Left ventricle myocardium inferior (tissue), 1 donor: ENCODE measurements at places on chromosomes 3 and 15. TPM values are rescaled to one million over a fixed set of nuclear protein-coding genes. Genes with fewer than 3 reads are reported as not detected.

DNA sequence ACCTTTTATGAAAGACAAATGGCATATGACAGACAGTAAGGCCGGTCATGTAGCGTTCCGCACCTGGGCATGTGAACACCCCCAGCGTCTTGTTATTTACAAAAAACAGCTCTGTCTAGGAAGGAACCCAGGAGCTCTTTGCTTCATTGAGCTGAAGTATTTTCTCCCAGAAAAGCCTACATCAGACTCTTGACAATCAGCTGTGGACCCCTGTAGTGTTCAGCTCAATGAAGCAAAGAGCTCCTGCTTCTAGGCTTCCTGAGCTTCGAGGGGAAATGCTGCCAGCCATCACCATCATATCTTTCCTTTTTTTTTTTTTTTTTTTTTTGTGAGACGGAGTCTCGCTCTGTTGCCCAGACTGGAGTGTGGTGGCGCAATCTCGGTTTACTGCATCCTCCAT is 4.1 kb downstream of the ASB14 start:
- DNase-seq, result no peak

- no peak for DNase-seq
These were observed 17.6 kb downstream of the RSRC1 start for GRCh38 chr3:158127250-158128219.

- peak; percentile 35 for DNase-seq
These were observed 599.0 kb downstream of the MAGI1 start for GRCh38 chr3:65439641-65440284.

DNA sequence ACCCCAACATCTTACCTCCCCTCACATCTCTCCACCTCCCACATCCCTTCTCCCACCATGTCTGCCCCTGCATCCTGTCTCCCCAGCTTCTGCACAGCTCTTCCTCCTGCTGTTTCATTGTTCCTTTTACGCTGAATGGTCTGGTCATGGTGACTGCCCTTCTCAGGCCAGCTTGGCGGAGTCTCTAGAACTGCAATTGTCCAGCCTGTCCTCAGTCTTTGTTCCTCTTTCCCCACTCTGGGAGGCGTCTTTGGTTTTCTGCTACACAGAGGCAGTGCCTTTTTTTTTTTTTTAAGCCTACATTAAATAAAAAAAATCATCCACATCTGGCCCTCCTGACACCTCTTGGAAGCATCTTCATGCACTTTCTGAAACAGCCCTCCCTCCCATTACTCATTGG is 49.1 kb upstream of the SEC22A start:
- DNase-seq, result no peak

Gene HYAL1
- total RNA-seq, result 52.2 TPM

GRCh38 chr3:42526616-42527367 is 24.3 kb downstream of the VIPR1 start:
- no peak for DNase-seq

Gene EXD1
- not detected for total RNA-seq

Gene SLC9A9
- 4.9 TPM for total RNA-seq

Gene CHRNA5
- total RNA-seq, result 2.2 TPM

Gene FEZF2
- total RNA-seq, result not detected

- DNase-seq, result no peak
These were observed 332.8 kb downstream of the CNTN3 start for GRCh38 chr3:74281705-74282104.

Gene CASR
- not detected for total RNA-seq

DNA sequence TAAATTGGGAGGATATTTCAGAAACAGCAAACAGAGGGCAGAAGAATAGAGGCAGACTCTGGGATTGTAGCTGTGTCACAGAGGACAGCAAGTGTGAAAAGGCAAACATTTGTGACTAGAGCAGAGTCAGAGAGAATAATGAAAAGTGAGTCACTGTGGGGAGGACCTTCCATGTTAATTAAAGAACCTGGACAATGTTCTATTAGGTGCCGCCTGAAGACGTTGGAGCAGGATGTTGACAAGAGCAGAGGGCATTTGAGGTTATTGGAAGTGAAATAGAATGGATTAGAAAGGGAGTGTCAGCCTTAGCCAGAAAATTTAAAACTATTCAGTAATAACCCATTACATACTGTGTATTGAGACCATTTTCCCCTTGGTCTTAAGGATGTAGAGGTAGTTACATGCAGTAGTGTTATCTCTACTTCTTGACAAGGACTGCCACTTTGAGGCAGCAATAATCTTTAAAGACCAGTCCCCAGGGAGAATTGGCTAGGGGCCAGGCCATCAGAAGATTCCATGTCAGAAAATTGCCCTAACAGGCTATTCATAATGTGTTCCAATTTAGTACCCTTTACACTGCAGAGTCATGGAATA is 5.8 kb downstream of the ACKR2 start:
- DNase-seq, result no peak

Gene GCNT3
- 0.14 TPM for total RNA-seq

Gene KCNAB1
- 2.4 TPM for total RNA-seq

Gene IMPG2
- 0.11 TPM for total RNA-seq

DNA sequence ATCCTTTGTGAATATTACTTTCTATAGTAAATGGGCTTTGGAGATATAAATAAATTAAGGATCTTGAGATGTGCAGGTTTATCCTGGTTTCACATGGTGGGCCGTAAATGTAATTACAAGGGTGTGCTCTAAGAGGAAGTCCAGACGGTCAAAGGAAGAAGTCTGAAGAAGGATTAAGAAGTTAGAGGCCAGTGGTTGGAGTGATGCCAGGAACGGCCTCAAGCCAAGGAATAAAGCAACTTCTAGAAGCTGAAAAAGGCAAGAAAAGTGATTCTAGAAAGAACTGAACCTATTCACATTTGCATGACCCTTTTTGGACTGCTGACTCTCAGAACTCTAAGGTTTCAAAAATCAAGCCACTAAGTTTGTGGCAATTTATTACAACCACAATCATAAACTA is 981.3 kb upstream of the ALCAM start:
- DNase-seq, result peak; percentile 14

DNA sequence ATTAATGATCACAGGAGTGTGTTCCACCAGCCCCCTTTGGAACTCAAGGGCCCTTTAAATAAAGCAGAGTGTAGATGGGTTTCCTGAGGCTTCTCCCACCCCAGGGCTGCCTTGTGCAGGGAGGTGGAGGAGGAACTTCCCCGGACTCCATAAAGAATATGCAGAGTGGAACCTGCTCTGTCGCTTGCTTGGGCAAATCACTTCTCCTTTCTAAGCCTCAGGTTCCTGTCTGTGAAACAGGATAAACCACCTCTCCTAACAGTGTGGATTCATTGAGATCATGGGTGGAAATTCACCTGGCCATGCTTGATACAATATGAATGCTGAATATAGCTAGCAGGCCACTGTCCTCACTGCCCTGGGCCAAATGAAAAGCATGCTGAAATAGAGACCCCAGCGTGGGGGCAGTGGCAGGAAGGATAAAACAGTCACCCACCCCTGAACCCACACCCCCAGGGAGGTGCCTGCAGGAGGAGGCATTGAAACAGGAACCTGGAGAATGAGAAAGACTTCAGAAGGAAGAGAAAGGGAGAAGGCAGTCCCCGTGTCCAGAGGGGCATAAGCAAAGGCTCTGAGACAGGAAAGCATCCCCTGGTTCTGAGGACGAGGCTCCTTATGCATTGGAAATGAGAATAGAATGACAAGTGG is 41.1 kb upstream of the CHRNB4 start:
- DNase-seq, result no peak

- no peak for DNase-seq
These were observed 174.4 kb downstream of the ARRDC4 start for GRCh38 chr15:98134905-98135304.

Gene TGM4
- not detected for total RNA-seq

GRCh38 chr15:64110950-64111678 is 15.3 kb downstream of the SNX1 start:
- DNase-seq, result no peak
